ENCODE measurements at places on chromosomes 7 and 10.

GRCh38 chr10:13518076-13518692 lies 10.6 kb downstream of the BEND7 start:
- no peaks in the 10 kb centered on the region for H3K27me3 ChIP-seq
- H3K4me3 ChIP-seq = no peak overlapping the region
- no peak overlapping the region for H3K27ac ChIP-seq
- no peaks in the 10 kb centered on the region for H3K4me1 ChIP-seq
- H3K36me3 ChIP-seq = no peaks in the 10 kb centered on the region

- no peak overlapping the region for H3K4me3 ChIP-seq
- no peaks in the 10 kb centered on the region for H3K4me1 ChIP-seq
- no peaks in the 10 kb centered on the region for H3K36me3 ChIP-seq
- H3K27ac ChIP-seq = no peak overlapping the region
- no peak for DNase-seq
Measured at GRCh38 chr7:9709216-9709615, 1264.5 kb upstream of the PHF14 start.

DNA sequence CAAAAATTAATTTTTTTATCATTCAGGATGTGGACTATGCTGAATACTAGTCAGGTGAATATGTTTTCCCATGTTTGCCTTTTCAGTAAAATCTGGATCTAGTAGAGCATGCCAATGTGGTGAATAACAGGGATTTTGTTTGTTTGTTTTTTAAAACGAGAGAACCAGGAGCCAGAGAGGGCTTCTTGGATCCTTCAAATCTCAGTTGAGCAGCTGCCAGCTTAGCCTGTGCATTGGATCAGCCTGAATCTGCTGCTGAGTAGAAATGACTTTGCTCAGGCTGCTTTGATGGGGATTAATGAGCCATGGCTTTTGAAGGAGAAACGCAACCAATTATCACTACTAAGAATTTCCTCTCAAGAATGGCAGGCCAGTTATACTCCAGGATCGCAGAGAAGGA lies 493.8 kb downstream of the ARL4A start:
- H3K36me3 ChIP-seq = no peaks in the 10 kb centered on the region
- no peak overlapping the region for H3K4me3 ChIP-seq
- no peak for DNase-seq
- H3K27ac ChIP-seq = no peak overlapping the region

DNA sequence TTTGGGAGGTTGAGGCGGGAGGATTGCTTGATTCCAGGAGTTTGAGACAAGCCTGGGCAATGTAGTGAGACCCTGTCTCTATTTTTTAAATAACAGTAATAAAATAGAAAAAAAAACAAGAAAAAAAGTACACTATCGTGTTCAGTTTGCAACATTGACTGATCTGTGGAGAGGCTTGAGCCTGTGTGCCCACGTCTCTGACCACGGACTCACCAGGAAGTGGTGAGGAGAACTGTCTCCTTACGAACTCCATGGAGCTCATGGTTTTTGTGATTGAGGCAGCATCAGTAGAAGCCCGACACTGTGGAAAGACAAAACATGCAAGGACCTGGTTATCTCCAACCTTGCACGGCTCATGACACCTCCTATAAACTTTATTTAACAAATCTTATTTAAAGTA lies 23.9 kb upstream of the DNAJB6 start:
- no peaks in the 10 kb centered on the region for H3K36me3 ChIP-seq
- H3K27me3 ChIP-seq = no peaks in the 10 kb centered on the region
- no peak overlapping the region for H3K4me3 ChIP-seq
- H3K27ac ChIP-seq = no peak overlapping the region
- no peak for DNase-seq

GRCh38 chr7:102244601-102245000 lies 42.1 kb upstream of the SH2B2 start:
- peaks cover 6% of the 10 kb centered on the region for H3K4me1 ChIP-seq
- no peak for DNase-seq

- DNase-seq = no peak
- H3K36me3 ChIP-seq = no peaks in the 10 kb centered on the region
- no peak overlapping the region for H3K27ac ChIP-seq
- H3K4me3 ChIP-seq = no peak overlapping the region
Measured at GRCh38 chr7:51069411-51070083, 247.1 kb downstream of the COBL start.

DNA sequence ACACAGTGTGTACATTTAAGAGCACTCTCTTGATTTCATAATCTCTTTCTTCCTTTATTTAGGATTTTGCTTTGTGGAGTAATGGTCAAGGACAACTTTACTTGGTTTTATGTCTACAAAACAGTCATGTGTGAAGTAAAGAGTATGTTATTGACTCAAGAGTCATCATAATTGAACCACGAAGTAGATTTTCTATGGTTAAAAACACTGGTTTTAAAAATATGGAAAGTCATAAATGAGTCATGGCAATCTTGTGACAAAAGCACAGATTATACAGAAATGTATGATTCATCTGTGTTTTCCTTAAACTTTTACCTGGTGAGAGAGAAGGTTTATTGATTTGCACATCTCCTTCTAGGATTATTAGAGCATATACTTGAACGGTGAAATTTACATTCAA lies 969.7 kb downstream of the GATA3 start:
- H3K4me1 ChIP-seq = no peaks in the 10 kb centered on the region
- H3K27ac ChIP-seq = no peak overlapping the region
- no peaks in the 10 kb centered on the region for H3K27me3 ChIP-seq
- no peaks in the 10 kb centered on the region for H3K36me3 ChIP-seq
- H3K4me3 ChIP-seq = no peak overlapping the region
- DNase-seq = no peak

DNA sequence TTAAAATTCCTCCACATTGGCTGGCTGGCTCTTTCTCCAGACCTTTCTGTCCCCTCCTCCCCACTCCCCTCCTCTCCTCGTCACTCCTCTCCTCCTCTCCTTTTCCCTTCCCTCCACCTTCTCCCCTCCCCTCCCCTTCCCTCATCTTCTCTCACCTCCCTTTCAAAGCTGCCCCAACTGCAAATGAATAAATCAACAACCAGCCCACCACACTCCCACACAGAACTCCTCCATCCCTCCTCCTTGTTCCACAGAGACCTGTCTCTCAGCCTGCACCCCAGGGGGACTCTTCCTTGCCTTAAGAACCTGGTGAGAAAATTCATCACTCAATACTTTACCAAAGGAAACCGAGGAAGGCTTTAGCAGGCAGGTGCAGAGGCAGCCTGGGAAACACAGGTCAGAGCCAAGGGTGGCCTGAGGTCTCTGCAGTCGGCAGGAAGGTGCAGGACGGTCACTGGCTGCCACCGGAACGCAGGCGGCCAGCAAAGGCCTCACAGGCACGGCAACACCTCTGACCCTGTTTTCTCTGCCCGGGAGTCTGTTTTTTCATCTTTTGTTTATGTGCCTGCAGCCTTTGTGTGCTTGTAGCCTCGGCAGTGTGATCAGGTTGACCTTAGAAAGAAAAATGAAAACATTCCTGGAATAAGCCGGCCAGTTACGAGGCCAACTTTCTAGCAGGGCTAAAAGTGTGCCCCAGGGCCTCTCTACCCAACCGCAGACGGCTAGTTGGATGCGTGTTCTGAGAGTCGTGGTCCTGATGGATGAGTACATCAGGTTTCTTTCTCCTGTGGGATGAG lies 207.6 kb upstream of the KLF6 start:
- H3K27ac ChIP-seq = no peak overlapping the region
- no peak for DNase-seq
- no peak overlapping the region for H3K4me3 ChIP-seq
- H3K27me3 ChIP-seq = no peaks in the 10 kb centered on the region

GRCh38 chr10:767211-767610 lies 77.7 kb upstream of the DIP2C start:
- no peak overlapping the region for H3K4me3 ChIP-seq
- H3K27me3 ChIP-seq = no peaks in the 10 kb centered on the region
- DNase-seq = no peak
- no peaks in the 10 kb centered on the region for H3K36me3 ChIP-seq
- no peak overlapping the region for H3K27ac ChIP-seq

DNA sequence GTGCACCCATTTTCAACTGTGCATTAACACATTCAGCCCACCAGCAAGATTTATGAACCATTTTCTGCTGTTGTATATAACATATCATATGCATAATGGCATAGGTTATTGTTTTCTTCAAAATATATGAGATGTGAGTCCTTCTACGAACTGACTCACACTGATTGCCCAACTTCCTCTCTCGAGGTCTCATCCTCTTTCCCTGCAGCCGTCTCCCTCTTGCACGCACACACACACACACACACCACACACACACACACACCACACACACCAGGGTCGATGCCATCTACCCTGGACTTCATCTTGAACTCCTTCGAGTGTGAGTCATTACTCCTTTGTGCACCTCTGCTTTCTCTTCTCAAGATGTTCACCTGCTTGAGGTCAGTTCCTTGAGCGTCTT lies 36.7 kb downstream of the EGFR start:
- H3K4me3 ChIP-seq = no peak overlapping the region
- H3K36me3 ChIP-seq = no peaks in the 10 kb centered on the region
- H3K27ac ChIP-seq = no peak overlapping the region
- no peaks in the 10 kb centered on the region for H3K27me3 ChIP-seq
- no peaks in the 10 kb centered on the region for H3K4me1 ChIP-seq

DNA sequence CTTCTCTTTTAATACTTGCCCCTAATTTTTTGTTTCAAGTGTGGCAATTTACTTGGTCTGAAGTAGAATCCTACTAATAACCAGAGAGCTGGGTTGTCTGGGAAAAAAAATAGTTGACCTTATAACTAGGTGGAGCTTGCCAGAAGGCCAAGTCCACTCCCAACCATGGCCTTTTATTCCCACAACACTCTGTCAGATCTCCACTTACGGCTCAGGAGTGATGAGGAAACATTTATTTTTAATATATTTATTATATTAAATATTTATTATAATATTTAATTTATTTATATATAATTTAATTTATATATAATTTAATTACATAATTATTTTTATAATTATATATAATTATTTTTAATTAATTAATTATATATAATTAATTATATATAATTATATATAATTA lies 58.8 kb downstream of the TSPAN12 start:
- no peak overlapping the region for H3K4me3 ChIP-seq
- DNase-seq = no peak
- peaks cover 3% of the 10 kb centered on the region for H3K4me1 ChIP-seq
- H3K27me3 ChIP-seq = no peaks in the 10 kb centered on the region
- no peaks in the 10 kb centered on the region for H3K36me3 ChIP-seq
- no peak overlapping the region for H3K27ac ChIP-seq

DNA sequence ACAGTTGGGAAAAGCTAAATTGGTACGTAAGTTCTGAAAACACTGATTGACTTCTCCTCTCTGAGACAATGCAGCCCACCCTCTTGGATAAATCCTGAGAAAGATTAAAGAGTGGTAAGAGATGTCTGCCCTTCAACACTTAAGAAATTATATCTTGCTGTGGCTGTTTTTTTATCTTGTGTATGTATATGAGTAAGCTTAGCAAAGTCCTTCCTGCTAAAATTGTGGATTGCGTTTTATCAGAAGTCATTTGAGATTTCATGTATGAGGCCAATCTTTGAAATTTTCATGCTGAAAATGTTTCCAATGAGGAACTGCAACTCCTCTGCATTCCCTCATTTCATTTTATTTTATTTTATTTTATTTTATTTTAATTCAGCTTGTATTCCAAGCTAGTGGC lies 106.2 kb upstream of the INHBA start:
- H3K4me3 ChIP-seq = no peak overlapping the region
- no peaks in the 10 kb centered on the region for H3K36me3 ChIP-seq
- no peaks in the 10 kb centered on the region for H3K27me3 ChIP-seq
- DNase-seq = no peak

GRCh38 chr7:30279653-30279904 lies 4.8 kb upstream of the ZNRF2 start:
- H3K27me3 ChIP-seq = no peaks in the 10 kb centered on the region
- H3K36me3 ChIP-seq = no peaks in the 10 kb centered on the region
- no peak overlapping the region for H3K4me3 ChIP-seq
- H3K27ac ChIP-seq = no peak overlapping the region

GRCh38 chr10:132414402-132415016 lies 17.5 kb downstream of the PWWP2B start:
- H3K4me1 ChIP-seq = no peaks in the 10 kb centered on the region
- H3K27me3 ChIP-seq = peaks cover 36% of the 10 kb centered on the region
- no peaks in the 10 kb centered on the region for H3K36me3 ChIP-seq
- H3K4me3 ChIP-seq = no peak overlapping the region
- DNase-seq = no peak

GRCh38 chr7:24409431-24410024 lies 125.5 kb downstream of the NPY start:
- no peak overlapping the region for H3K27ac ChIP-seq
- H3K4me3 ChIP-seq = no peak overlapping the region
- no peaks in the 10 kb centered on the region for H3K27me3 ChIP-seq

DNA sequence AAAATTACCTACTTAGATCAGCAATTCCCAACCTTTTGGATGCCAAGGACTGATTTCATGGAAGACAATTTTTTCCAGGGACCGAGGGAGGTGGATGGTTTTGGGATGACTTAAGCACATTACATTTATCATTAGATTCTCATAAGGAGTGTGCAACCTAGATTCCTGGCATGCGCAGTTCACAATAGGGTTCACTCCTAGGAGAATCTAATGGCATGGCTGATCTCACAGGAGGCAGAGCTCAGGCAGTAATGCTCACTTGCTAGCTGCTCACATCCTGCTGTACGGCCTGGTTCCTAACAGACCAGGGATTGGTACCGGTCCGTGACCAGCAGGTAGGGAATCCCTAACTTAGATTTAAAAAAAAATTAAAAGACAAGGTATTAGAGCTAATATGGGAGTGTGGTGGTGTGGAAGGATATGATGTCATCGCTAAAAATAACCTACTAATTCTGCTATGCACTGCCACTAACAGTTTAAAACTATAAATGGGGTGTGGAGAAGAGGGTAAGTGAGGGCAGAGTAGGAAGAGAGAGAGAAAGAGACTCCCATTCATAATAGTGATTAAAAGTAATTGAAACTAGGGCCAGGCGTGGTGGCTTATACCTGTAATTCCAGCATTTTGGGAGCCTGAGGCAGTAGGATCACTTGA lies 282.7 kb downstream of the BAMBI start:
- H3K27ac ChIP-seq = no peak overlapping the region
- no peaks in the 10 kb centered on the region for H3K4me1 ChIP-seq
- no peaks in the 10 kb centered on the region for H3K27me3 ChIP-seq
- H3K4me3 ChIP-seq = no peak overlapping the region
- no peak for DNase-seq
- no peaks in the 10 kb centered on the region for H3K36me3 ChIP-seq

- H3K27ac ChIP-seq = no peak overlapping the region
- DNase-seq = no peak
- H3K4me3 ChIP-seq = no peak overlapping the region
- H3K4me1 ChIP-seq = no peaks in the 10 kb centered on the region
- no peaks in the 10 kb centered on the region for H3K36me3 ChIP-seq
Measured at GRCh38 chr7:81297317-81297716, 378.5 kb upstream of the SEMA3C start.
